ENCODE measurements at places on chromosomes 12 and 14.
A peak's percentile ranks its signal among the peaks of the same experiment; 100 is the strongest.

GRCh38 chr12:56626701-56627100 is 3.4 kb downstream of the BAZ2A start:
- no peak for DNase-seq

DNA sequence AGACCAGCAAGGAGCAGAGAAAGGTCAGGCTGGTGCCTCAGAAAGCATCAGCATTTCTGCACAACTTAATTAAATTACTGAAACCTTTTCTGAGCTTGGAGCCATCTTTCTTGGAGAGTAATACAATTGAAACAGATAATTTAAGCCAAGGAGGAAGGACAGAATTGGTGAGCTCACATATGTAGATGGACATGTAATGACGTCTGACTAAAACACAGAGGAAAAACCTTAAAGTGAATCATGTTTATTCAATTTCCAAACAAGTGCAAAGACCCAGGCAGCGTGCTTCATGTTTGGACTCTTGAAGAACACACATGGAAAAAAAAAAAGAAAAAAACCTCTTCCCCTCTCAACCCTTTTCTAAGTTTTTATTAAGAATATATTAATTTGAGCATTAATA is 19.0 kb downstream of the SUSD6 start:
- DNase-seq = no peak

GRCh38 chr14:54310151-54310850 is 86.5 kb upstream of the CDKN3 start:
- no peak for DNase-seq

DNA sequence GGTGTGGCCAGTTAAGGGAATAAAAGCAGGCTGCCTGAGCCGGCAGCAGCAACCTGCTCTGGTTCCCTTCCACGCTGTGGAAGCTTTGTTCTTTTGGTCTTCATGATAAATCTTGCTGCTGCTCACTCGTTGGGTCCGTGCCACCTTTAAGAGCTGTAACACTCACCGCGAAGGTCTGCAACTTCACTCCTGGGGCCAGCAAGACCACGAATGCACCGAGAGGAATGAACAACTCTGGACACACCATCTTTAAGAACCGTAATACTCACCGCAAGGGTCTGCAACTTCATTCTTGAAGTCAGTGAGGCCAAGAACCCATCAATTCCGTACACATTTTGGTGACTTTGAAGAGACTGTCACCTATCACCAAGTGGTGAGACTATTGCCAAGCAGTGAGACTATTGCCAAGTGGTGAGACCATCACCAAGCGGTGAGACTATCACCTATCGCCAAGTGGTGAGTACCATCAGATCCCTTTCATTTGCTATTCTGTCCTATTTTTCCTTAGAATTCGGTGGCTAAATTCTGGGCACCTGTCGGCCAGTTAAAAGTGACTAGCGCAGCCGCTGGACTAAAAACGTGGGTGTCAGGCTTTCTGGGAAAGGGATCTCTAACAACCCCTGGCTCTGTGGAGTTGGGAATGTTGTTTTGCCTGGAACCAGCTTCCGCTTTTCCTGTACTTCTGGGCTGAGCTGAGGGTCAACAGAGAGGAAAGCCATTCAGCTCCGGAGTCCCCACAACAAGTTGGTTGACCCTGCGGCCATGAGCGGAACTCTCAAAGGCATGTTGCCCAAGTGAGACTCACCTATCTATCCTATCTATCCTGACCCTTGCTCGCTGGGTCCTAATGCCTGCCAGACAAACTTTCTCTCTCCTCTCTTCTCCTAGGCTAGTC is at the start of gene DHRS2:
Gene DHRS2 (plus strand): TSS at position 48 of the 895 bp plus-strand sequence. CDS start 2,501 bp downstream, outside the sequence.
- no peak for DNase-seq

DNA sequence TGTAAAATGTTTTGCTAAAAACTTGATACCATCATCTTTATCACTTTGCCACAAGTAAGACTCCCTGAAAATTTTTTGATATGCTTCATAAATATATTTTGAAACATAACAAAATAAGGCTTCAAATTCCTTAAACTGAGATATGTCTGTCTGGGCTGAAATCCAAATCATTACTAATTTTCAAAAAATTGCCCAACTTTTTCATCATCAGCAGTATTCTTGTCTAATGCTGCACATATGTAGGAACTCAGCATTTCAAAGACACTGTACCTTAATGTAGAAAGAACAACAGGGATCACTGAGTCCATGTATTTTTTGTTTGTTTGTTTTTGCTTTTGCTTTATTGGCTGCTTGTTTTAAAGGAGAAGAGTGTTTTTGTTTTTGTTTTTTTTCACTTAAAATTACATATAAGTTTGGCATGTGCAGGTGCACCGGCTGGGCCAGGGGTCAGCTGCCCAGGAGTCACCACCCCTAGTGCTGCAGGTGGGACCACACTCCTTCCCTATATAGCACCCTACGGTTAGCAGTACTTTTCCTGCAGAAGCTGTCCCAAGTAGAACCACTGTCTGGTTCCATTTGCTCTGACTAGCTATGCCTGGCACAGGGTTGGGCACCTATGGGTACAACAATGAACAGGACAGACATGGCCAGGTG is 231.2 kb downstream of the PIK3C2G start:
- DNase-seq = peak; percentile 46

DNA sequence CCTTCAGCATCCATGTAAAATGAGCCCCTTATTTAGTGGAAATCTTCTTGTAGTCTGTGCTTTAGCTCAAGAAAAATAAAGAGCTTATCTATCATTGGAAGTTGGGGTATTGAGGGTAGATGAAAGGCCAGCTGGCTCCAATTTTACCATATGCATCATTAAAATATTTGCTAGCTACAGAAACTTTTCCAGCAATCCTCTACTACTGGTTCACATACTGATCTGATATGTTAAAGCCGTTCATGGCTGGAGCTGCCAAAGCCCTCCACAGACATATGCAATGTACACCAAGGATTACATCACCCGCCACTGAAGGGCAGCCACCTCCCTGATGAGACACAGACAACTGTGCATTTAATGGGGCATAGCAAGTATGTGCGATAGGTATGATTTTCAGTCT is 1205.3 kb downstream of the GALC start:
- DNase-seq = peak; percentile 46

DNA sequence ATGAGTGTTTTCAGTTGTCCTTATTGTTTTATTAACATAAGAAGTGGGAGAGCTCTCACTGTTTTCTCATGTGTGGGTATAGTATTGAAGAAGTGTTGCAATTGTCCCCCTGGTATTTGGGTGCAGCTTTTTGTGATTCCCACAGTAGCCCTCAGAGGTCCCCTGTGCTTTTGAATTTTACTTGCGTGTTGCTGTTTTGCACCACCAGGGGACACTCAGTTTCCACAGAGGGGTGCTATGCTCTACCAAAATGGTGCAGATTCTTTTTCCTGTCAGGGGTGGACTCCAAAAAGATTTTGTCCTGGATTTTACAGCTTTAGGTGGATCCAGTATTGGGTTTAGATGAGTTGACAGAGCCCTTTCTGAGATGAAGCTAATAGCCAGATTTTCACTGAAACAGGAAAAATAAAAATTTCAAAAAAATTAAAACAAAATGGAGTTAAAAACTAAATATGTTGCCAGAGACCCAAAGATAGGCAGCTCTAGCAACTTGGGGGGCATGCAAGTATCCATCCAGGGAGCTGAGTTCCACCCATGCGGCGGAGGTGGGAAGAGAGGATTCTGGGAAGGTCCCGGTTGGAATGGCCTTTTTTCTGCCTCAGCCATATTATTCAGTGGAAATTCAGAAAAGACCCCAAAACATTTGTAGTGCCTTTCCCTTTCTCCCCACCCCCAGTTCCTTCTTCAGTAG is 50.2 kb downstream of the TTLL5 start:
- DNase-seq = peak; percentile 67

DNA sequence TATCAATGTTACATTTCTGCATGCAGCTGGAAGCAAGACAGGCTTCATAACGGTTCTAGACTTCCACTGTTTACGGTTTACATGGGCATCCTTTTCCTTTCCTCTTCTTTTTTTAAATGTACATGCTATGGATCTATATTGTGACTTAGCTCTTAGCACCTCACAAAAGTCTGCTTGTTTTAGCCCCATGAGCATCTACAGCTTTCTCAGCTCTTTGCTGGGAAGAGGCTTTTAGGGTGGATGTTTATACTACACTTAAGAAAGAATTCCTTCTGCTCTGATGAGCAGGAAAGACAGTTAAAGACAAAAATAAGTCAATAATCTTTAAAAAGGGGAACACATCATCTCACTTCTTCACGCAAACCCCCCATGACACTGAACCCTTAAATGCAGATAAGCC is 51.4 kb downstream of the KICS2 start:
- no peak for DNase-seq

- no peak for DNase-seq
These were observed 23.5 kb upstream of the SEL1L start for GRCh38 chr14:81557146-81557545.

DNA sequence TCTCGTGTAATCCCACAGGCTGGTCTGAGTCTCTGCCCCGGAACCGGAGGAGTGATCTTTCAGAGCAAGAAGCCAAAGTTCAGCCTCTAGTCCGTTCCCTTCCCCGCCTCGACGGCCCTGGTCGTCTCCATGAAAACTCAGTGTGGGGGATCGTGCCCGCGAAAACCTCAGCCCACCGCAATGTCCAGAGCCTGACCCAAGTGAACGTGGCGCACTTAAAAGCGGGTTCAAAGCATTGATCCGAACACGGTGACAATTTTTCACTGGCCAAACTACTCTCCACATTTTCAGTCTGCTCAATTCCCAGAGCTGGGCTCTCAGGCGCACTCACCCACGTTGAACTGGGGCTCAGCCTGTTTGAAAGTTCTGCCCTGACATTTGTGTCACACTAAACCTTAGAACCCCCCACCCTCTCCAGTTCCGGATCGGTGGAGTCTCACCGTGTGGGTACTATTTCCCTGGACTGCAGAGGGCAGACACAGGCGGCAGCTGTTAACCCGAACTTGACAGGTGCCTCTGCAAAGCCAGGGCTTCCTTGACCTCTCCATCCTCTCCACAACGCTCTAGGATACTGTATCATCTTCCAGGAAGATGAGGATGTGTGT is 886 bp upstream of the PRICKLE1 start:
- no peak for DNase-seq

- no peak for DNase-seq
These were observed 13.8 kb downstream of the TESC start for GRCh38 chr12:117085318-117085947.

GRCh38 chr14:69040353-69040752 is 61.3 kb upstream of the ACTN1 start:
- no peak for DNase-seq

DNA sequence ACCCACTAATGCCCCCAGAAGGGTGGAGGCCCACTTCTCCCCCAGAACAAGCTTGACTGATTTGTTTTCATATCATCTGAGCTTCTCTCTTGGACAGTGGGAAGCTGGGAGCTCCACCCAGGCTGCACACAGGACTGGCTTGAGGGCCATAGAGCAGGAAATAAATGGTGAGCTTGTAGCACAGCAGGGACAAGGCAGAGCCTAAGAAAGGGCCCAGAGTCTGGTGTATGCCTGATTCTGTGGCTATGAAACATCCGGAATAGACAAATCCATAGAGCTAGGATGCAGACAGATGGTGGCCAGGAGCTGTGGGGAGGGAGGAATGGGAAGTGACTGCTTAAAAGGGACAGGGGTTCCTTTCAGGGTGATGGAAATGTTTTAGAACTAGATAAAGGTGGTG is 79.0 kb downstream of the ARL6IP4 start:
- no peak for DNase-seq

GRCh38 chr12:90757957-90758356 is 197.0 kb downstream of the CCER1 start:
- no peak for DNase-seq

DNA sequence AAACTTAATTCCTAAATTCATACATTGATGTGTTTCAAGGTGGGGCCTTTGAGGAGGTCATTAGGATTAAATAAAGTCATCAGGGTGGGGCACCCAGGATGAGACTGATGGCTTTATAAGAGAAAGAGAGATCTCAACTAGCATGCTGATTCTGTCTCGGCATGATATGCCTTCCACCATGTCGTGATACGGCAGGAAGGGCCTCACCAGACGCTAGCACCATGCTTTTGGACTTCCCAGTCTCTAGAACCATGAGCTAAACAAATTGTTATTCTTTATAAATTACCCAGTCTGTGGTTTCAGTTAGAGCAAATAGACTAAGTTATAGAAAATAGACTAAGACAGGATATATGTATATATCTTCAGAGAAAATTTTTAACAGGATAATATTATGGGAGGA is 759.6 kb downstream of the MED13L start:
- DNase-seq = no peak

DNA sequence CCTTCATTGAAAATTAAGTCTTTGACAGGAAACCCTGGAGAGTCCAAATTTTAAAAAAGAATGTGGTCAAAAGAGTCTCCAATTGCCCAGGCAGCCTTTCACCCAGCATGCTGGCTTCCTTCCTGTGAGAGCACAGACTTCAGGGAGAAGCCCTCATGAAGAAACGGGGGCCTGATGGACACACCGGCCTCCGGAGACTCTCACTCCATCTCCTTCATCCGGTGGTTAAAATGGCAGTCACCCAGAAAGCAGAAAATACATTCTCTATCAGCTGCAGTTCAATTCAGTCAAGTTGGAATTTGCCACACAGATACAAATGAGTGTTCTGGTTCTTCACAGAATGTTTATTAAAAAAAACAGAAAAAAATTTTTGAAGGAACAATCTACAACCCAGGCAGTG is 56.5 kb downstream of the CPM start:
- DNase-seq = no peak

DNA sequence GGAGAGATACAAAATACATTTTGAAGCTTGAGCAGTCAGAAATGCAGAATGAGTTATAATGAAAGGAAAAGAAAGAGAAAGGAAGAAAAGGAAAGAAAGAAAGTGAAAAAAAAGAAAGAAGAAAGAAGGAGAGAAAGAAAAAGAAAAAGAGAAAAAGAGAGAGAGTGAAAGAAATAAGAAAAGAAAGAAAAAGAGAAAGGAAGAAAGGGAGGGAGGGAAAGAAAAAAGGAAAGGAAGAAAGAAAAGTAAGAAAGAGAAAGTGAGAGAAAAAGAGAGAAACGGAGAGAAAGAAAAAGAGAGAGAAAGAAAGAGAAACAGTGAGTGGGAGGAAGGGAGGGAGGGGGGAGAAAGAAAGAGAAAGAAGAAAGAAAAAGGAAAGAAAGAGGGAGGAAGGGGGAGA is 549.9 kb downstream of the GALC start:
- DNase-seq = no peak

GRCh38 chr12:31033681-31034080 is 40.0 kb upstream of the DDX11 start:
- peak; percentile 12 for DNase-seq

DNA sequence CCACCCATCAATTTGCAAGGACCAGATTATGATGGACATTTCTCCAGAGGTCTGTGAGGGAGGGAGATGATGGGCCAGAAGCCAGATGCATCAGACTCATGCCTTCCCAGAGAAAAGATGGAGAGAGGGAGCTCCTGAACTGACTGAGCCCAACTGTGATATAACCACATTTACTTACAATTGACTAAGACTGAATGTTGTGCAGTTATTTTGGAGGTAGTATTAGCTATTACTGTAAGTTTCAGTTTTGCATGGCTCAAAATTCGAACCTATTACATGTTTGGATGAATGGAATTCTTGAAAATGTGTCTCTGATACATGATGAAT is 211.1 kb upstream of the SFSWAP start:
- no peak for DNase-seq

DNA sequence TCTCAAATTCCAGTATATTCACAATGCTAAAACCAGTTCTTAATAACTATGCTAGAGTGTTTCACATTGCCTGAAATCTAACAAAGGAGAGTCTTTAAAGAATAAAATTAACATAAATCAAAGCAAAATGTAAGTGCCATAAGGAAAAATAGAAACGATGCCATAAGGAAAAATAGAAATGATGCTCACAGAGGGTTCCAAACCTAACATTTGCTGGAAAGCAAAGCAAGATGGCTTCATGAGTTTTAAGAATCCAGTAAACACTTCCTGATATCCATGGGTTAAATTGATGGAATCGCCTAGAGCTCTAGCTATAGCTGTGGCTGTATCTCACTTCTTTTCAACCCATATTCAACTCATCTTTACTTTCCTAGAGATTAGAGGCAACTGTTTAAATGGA is 63.9 kb downstream of the GPR68 start:
- DNase-seq = no peak

Measured in fibroblast of mammary gland (primary cell).